Endothelial cell (in vitro differentiated cells): ENCODE measurements at places on chromosomes 16 and 17.

DNA sequence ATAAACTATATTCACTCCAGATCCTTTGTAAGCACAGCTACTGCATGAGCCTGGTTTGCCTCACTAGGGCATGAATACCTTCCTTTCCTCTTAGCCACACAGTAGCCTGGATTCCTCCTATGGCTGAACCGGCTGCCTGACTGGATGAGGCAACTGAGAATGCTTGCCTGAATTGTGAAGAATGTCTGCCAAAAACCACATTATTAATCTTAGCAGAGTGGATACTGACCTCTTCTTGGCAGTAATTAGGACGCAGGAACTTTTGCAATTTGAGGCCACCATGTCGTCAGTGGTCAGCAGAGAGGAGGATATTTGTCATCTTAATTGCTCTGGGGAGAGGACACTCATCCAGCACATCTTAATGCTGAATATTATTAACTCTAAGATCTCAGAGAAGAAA lies 651.8 kb upstream of the GOT2 start:
- no peak overlapping the region for H3K27ac ChIP-seq
- no peak for DNase-seq
- no peak overlapping the region for H3K4me3 ChIP-seq
- H3K4me1 ChIP-seq, result no peaks in the 10 kb centered on the region
- peaks cover 1% of the 10 kb centered on the region for H3K27me3 ChIP-seq
- H3K36me3 ChIP-seq, result no peaks in the 10 kb centered on the region

- DNase-seq, result no peak
- H3K27me3 ChIP-seq, result peaks cover 3% of the 10 kb centered on the region
- H3K36me3 ChIP-seq, result no peaks in the 10 kb centered on the region
- H3K27ac ChIP-seq, result no peak overlapping the region
- no peak overlapping the region for H3K4me3 ChIP-seq
These were observed 64.7 kb downstream of the ZFHX3 start for GRCh38 chr16:72983241-72983640.

DNA sequence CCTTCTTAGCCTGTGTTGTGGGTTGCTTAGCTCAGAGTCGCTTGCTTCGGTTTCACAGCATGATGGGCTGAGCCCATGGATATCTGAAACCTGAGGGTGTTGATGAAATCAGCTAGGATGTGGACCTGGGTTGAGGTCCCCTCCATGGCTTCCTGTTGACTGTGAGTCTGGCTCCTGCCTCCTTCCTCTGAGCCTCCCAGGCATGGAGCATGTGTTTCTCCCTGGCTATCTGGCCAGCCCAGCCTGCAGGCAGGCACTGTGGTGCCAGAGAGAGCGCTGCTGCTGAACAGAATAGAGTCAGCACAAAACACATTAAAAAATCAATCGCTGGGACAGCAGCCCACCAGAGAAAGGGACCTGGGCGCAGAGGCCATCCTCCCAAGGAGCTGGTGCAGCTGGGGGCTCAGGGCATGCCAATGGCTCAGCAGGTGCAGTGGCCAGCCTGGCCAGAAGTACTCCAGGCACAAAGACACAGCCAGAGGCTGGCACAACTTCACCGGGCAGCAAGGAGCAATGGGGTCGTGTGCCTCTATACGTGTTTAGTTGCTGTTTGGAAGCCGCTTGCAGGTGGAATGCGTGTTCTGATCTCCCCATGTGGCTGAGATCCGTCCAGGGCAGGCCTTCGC lies 28.3 kb upstream of the GPRC5C start:
- no peaks in the 10 kb centered on the region for H3K36me3 ChIP-seq
- no peak overlapping the region for H3K27ac ChIP-seq
- peaks cover 4% of the 10 kb centered on the region for H3K27me3 ChIP-seq
- no peak overlapping the region for H3K4me3 ChIP-seq

- no peak overlapping the region for H3K27ac ChIP-seq
- H3K4me3 ChIP-seq, result no peak overlapping the region
- H3K36me3 ChIP-seq, result peaks cover 55% of the 10 kb centered on the region
- H3K27me3 ChIP-seq, result peaks cover 10% of the 10 kb centered on the region
- peaks cover 4% of the 10 kb centered on the region for H3K4me1 ChIP-seq
- no peak for DNase-seq
These were observed 30.6 kb upstream of the FAAP100 start for GRCh38 chr17:81582749-81583148.

DNA sequence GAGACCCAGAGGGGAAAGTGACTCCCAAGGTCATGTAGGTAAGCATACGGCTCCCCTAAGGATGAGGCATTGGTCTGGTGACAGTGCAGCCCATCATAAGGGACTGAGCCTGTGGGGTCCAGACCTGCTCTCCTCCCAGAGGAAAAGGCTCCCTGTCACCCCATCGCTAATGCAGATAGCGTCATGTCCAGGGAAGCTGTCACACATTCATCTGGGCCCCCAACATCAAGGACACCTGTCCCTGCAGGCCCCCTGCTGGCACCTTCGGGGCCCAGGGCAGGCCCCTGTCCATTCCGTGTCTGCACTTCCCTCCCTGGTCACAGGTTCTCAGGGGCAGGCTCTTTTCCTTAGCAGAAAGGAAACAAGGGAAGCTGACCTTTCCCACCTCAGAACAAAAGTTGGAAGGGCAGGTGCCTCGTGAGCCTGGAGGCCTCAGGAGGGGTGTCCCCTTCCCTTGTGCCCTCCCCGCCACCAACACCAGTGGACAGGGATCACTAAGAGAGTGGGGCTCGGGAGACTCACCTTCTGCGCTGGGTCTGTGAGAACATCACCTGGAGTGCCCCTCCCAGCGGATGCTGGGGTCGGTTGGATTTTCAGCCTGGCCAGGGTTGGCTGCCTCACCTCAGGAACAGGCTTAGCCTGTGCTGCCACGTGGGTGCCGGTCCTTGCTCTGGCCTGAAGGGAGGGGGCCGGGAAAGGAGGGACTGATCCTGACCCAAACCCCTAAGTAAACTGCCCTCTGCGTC lies 17.3 kb upstream of the LASP1NB start:
- peak overlapping the region; percentile 57 for H3K27ac ChIP-seq
- peaks cover 7% of the 10 kb centered on the region for H3K27me3 ChIP-seq
- peaks cover 21% of the 10 kb centered on the region for H3K4me1 ChIP-seq
- no peak for DNase-seq
- no peak overlapping the region for H3K4me3 ChIP-seq

- H3K27me3 ChIP-seq, result peaks cover 5% of the 10 kb centered on the region
- H3K36me3 ChIP-seq, result no peaks in the 10 kb centered on the region
- no peak overlapping the region for H3K27ac ChIP-seq
- H3K4me1 ChIP-seq, result peaks cover 19% of the 10 kb centered on the region
- DNase-seq, result no peak
These were observed 46.1 kb upstream of the NKD1 start for GRCh38 chr16:50501986-50502615.

DNA sequence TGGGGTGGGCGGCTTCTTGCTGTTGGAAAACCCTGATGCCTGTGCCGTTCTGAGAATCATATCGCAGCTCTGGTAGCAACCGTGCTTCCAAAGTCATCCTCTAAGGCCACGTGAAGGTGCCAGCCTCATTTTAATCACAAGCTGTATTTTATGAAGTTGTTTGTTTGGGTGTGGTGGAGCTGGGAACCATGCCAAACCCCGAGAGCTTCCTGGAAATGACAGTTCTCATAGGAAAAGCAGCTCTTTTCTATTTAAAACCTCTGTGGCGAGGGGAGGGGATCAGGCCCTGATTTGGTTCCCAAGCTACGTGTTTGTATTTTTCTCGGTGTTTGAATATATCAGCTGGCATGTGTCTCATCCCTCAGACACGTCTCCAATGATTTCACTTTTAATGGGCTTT lies 21.7 kb downstream of the KNOP1 start:
- peaks cover 27% of the 10 kb centered on the region for H3K36me3 ChIP-seq
- H3K27ac ChIP-seq, result peak overlapping the region; percentile 24
- no peak for DNase-seq
- no peak overlapping the region for H3K4me3 ChIP-seq
- H3K27me3 ChIP-seq, result no peaks in the 10 kb centered on the region

DNA sequence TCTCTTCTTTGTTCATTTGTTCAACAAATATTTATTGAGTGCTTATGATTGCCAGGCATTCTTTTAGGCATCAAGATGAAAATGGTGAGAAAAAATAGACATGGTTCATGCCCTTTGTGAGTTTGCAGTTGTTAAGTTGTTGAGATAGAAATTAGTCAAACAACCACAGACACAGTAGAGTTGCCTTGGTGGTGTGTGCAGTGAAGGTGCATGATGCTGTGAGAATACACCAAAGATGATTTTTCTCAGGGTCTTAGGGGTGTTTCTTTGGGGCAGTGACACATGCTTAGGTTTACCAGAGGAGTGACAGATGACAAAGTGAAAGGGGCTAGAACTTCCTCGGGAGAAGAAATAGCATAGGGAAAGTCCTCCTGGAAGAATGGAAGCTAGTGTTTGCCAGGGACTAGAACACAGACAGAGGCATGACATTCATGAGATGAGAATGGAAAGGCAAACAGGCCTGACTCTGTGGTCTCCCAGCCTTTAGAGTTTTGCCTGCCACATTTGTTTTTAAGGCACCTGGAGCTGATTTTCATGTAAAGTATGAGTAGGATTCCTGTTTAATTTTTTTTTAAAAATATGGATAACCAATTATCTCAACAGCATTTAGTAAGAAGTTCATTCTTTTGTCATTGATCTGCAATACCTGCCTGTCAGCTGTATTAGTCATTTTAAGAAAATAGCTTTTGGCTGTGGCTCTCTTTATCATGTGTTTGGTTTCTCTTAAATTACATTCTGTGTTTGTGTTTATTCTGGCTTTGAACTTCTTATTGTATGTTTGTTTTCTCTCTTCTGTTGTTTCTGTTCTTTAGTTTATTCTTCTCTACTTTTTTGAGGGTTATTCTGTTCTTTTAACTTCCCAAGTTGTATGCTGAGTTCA lies 36.6 kb downstream of the CYLD start:
- H3K27ac ChIP-seq, result no peak overlapping the region
- DNase-seq, result no peak
- no peaks in the 10 kb centered on the region for H3K4me1 ChIP-seq
- H3K4me3 ChIP-seq, result no peak overlapping the region

DNA sequence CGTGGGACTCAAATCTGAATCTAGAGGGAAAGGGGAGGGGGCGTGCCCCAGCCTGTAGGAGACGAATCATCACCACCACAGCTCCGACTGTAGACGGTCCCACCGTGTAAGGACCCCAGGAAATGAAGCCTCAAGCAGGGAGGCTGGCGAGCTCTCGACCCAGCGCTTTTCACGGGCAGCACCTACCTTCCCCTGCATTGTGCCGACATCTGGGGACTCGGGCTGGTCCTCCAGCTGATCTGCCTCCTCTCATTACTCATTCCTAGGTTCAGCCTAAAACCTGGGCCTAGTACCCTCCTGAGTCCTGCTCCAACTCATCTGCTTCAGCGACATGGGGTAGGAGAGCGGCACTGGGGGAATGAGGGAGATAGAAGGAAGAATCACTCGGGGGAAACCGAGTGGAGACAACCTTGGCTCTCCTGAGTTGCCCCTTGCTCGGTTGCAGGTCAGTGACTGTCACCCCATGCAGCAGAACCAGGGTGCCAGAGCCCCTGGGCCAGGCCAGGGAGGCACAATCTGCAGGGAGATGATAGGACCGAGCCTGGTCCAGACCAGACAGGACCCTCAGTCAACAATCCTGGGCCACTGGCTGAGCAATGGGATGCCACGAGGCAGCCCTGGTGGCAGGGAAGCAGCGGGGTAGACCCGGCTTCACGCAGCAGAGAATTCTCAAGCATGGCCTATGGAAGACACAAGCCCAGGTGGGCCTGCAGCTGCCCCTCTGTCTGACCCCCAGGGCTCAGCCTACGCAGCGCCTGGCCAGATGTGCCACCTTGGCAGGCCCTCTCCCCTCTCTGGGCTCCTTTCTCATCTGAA lies 833 bp upstream of the BCAR1 start:
- DNase-seq, result no peak
- peaks cover 4% of the 10 kb centered on the region for H3K36me3 ChIP-seq
- H3K27ac ChIP-seq, result peak overlapping the region; percentile 92
- peak overlapping the region; percentile 79 for H3K4me3 ChIP-seq
- H3K27me3 ChIP-seq, result peaks cover 21% of the 10 kb centered on the region
